ENCODE measurements at places on chromosomes 3 and 15.

GRCh38 chr3:149970716-149971402, at the start of gene PFN2:
TSS of gene PFN2 (minus strand) at chr3:149970895. CDS start at chr3:149970856, 39 bp downstream.
- peak; percentile 86 for DNase-seq

DNA sequence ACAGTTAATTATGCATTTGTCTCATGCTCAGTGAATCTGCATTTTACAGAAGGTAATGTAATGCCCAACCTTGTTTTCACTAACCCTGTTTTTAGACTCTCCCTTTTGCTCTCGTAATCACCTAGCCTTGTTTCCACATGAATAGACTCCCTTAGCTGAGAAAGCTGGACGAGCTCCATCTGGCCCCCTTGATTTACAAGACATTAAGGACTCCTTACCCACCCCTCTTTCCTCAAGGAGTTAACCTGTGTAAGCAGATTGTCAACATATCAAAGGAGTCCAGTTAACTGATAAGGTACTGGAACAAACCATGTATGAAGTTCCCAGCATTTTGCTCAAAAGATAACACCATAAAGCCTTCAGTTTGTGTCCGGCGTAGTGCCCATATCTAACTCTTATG, 99.6 kb downstream of the VPS8 start:
- DNase-seq, result peak; percentile 60

GRCh38 chr3:193945143-193945542, 190.8 kb upstream of the HES1 start:
- DNase-seq, result no peak

DNA sequence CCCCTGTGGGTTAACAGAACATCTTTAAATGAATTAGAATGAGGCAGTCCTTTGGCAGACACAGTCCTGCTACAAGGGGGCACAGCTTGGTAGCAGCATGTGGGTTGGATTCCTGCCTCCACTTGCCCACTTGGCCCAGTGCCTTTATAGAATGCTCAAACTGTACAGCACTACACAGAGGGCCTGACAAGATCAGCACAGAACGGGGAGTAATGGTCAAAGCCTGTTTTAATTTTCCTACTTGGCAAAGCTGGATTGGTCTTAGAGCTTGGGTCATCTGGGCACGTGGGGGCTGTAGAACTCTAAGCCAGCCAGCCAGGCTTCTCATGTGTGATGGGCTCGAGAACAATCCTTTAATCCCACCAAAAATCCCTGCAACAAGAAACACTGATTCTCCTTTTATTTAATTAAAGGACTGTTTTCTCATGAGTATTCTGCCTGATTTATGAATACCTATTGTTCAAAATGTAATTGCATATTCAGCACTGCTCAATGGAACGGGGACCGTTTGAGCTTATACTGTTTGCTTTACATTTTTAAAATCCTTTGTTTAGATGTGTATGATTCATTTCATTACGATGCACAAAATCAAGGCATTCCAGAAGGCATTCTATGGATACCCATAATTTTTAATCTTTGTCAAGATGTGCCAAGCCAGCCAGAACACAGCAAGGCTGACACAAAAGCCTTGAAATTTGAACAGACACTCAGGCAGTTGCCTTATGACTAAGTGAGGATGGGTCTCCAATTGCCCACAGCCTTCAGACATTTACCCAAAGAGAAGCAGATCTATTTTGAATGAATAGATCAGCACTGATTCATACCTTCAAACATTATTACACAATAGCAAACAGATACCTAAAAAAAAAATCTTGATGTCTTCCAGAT, 249.3 kb upstream of the TGFBR2 start:
- no peak for DNase-seq

DNA sequence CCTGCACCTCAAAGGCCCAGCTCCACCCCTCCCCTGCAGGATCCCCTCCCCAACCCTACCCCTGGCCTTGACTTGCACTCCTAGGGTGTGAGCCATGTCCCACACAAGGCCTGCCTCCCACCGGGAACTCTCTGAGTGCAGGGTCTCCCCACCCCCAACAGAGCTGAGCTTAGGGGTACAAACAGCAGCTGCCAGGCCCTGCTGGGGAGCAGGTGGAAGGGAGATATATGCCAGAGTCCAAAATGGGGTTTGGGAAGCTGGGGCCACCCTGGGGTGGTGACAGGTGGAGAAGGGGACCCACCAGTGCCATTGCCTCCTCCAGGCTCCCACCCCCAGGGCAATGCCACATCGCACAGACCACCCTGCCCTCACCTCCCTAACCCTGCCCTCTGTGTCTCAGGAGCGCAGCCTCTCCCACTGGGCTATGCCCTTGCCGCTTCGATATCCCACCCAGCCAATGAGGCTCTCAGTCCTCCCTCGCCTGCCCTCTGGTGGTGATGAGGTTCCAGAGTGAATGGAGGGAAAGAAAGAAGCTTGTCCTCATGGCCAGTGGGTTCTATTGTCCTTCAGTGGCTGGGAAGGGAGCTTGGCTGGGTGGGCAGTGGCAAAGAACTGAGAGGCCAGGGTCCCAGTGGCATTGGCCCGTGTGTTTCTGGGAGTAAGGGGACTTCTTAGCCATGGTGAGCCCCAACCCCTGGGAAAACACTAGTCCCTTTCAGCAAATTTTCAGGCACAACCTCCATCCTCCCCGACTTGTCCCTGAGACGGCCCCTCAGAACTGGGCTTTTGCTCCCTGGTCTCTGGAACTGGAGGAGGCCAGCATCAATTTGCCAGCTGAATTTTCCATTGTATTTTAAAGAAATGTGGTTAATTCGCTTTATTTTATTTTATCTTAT, 46.8 kb downstream of the CYP11A1 start:
- no peak for DNase-seq

- no peak for DNase-seq
Measured at GRCh38 chr3:25724948-25725645, 58.1 kb downstream of the NGLY1 start.

DNA sequence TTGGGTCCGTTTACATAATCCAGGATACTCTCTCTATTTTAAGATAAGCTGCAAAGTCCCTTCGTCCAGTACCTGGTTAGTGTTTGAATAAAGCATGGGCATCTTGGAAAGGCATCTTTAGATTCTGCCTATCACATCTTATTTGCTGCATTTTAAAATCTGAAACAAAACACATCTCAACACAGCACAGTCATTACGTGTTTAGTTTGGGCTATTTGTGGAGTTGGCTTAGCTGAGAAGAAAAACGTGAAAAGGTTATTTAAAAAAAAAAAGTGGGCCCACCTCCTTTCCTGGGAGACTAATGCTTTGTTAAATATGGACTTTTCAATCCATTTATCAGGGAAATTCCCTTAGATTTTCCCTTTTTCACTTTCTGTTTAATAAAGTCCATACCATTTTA, 174.5 kb upstream of the WNT5A start:
- no peak for DNase-seq

GRCh38 chr15:81893182-81893835, 152.5 kb downstream of the MEX3B start:
- no peak for DNase-seq

DNA sequence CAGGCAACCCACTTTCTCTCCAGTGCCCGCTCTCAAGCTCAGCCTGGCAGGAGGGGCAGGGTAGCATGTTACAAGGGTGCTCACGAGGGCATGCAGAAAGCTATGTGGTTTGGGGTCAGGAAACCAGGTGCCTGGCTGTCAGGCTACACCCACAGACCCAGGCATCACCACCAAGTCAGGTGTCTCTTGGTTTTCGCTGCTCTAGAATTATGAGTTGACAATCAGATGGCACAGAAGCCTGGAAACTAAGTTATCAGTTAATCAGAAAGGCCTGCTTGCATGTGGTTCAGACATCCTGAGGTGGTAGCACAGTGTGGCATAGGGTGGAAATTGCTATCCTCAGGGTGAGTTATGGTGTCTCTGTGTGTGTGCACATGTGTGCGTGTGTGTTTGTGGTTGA, 16.2 kb upstream of the CCR9 start:
- no peak for DNase-seq

- DNase-seq, result peak; percentile 96
Measured at GRCh38 chr3:187748050-187748481, 2.8 kb upstream of the BCL6 start.

DNA sequence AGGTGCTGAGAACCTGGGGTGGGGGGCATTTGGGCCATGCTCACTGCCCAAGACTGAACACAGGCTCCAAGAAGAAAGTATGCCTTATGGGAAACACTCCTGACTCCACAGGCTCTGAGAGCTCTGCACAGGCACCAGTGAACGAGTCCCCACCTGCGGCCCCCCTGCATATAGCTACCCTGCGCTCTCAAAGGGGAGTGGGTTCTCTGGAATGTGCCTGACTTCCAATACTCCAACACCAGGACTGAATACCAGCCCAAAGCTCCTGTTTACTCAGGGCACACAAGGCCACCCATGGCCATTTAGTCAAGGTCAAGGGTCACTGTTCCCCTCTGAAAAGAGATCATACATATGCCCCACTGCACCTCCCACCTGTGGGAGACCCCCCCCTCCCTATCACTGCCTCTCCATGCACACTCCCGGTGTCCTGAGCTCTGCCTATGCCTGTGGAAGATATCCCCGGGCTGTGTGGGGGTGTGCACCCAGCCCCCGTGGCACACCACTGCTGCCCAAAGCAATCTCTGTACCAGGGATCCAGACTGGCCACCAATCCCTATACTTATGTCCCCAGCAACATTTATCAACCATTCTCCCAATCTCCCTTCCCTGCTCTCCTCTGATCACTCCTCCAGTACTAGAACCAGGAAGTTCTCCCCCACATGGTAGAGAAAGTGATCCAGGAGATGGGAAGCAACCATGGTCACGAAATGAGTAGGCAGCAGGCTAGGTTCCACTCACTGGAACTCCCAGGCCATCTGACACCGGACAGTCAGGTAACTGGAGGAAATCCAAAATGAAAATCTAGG, 1.5 kb upstream of the PLXNB1 start:
- DNase-seq, result no peak

DNA sequence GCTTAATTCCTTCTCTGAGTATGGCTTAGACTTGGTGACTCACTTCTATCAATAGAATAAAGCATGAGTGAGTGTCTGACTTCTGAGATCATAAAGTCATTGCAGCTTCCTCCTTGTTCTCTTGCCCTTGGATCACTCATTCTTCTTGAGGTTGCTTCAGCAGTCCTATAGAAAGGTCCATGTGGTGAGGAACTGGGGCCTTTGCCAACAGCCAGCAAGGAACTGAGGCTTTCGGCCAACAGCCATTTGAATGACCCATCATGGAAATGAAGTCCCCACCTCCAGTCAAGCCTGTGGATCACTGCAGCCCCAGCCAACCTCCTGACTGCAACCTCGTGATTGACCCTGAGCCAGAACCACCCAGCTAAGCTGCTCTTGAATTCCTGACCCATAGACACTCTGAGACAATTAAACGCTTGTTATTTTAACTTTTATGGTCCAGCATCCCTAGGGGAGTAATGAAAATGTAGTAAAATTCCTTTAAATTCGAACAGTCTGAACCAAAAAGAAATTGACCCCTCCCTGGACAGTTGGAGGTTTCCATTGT, 84.5 kb downstream of the WDR76 start:
- no peak for DNase-seq

Data from renal cortex interstitium (tissue), 15 donors.